ENCODE measurements at places on chromosomes 4 and X.

GRCh38 chrX:130144509-130144908 is 21.1 kb downstream of the AIFM1 start:
- DNase-seq, result no peak

DNA sequence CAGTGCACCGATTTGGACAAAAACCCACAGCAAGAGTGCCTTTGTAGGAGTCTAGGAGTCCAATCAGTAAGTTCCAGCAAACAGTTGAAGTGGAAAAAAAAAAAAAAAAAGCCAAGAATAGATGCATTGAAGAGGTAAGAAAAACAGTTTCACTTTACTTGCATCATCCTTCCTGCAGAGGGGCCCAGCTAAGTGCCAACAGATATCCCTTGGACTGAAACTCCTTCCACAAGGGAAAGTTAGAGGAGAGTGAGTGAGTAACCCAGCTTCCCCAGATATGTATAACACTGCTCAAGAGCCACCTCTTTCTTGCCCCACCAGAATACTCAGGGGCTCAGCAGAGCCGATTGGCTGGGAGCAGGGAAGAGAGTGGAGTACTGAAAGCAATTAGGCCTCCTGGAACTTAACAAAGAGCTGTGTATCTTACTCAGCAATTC is 617.7 kb upstream of the SMIM31 start:
- DNase-seq, result no peak

- no peak for DNase-seq
Measured at GRCh38 chr4:152278172-152278504, 257.8 kb downstream of the FBXW7 start.

DNA sequence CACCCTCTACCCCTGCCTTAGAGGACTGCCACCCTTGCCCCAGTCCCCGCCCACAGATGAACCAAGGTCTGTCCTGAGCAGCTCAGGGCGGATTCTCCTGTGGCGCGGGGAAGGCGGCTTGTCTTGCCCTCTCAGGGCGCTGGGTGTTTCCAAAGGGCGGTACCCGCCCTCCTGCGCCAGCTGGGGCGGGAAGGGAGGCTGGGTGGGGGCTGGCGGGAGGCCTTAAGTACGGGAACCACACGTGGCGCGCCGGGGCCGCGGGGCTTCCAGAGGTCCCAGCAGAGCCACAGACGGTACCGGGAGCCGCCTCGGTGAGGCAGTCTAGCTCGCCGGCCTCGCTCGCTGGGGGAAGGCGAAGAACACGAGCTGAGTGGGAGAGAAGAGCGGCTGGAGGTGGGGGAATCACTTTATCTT is 361.1 kb downstream of the MID1IP1 start:
- DNase-seq, result peak; percentile 28

DNA sequence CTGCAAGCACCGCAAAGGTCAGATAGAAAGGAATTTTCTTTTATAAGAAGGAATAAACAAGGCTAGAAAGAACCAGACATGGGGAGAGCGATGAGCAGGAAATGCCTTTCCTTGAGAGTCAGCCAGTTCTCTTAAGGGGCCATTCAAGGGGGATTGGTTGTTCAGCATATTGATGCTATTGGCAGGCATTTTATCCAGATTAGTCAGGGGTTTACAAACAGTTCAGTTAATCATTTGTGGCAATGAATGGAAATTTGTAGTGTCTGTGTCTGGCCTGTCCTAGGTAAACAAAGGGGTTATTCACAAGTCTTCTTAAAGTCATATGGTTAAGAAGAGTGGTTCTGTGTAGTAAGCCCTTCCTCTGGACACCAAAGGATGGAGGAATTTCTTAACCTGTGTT is 184.7 kb upstream of the FRMPD4 start:
- no peak for DNase-seq

DNA sequence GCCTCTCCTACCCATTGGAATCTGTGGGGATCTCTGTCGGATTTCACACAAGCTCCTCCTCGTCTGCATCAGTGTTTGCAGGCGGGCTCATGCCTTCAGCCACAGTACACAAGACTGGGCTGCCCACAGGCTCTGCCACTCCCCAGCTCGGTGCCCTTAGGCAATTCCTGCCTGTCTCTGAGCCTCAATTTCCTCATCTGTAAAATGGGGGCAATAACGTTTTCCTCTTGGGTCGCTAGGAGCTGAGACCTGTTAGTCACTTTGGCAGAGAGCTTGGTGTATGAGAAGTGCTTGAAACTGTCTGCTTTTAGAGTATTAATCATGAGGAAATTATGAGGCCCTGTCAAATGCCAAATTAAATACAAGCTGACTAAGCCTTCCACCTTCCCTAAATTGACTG is 27.6 kb upstream of the MSX1 start:
- no peak for DNase-seq

DNA sequence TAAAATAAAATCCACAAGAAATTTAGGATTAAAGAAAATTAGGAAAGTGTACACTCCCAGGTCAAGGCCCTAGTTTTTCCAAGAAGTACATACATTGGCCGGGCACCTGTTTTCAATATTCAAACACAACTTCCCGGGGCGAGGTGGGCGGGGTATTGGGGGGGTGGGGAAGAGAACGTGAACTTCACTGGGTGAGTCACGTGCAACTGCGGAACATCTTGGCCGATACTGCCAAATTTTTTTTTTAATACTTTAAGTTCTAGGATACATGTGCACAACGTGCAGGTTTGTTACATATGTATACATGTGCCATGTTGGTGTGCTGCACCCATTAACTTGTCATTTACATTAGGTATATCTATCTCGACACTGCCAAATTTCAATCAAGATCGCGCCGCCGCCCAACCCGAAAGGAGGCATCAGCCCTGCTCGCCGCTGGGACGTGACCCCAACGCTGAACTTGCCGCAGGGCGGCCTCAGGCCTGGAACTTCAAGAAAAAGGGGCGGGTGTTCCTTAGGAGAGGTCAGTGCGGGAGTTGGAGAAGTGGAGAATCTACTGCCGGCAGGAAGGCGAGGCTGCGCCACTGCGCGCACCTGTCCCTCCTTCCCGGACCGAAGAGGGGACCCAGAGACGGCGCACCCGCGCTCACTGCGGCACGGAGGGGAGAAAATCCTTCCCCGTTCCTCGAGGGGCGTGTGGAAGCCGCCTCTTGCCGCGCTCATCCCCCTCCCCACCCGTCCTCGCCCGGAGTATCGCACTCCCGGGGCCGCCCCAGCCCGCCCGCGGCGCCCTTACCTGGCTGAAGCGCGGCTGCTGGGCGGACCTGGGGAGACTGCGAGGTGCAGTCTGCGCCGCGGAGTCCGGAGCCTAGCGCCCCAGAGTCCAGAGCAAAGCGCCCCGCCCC is at the start of gene TEC:
Gene TEC (minus strand): TSS at position 883 of the 905 bp plus-strand sequence. CDS start 41,224 bp downstream, outside the sequence.
- DNase-seq, result peak; percentile 19

- no peak for DNase-seq
Measured at GRCh38 chr4:84279678-84280077, 219.4 kb downstream of the NKX6-1 start.

DNA sequence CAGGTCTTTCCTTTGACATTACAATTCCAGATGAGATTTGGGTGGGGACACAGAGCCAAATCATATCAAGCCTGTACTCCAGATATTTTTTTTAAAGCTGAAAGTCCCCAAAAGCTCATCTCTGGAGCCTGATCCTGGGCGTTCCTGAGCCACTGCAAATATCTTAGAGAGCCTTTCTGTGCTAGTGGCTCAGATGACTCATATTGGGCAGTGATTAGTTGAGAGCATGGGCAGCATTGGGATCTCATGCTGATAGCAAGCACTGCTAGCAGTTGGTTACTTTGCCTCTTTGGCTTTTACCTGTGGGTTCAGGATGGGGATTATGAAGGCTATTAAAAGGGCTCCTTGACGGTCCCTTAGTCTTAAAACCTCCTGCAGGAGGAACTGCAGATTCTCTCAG is 51.4 kb upstream of the SCRG1 start:
- DNase-seq, result no peak

DNA sequence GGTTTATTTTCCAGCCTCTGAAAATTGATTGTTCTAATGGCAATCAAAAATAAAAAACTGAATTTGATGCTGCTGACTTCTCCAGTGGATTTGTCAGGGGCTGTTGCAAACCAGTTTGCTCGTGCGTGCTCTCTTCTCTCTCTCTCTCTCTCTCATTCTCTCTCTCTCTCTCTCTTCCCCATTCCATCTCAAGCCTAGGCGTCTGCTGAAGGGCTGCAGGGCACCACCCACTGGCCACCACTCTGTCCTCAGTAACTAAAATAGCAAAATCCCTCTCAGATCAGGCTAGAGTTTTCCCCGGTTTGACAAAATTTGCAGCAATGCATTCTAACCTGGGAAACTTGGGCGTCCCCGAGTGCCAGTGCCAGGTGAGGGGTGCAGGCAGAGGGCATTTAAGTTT is 19.4 kb downstream of the NKX6-1 start:
- DNase-seq, result no peak

- DNase-seq, result no peak
Measured at GRCh38 chrX:132612821-132613564, 124.2 kb upstream of the MBNL3 start.

- no peak for DNase-seq
Measured at GRCh38 chr4:3767570-3768288, 1.5 kb downstream of the ADRA2C start.

- no peak for DNase-seq
Measured at GRCh38 chr4:56320293-56320692, 67.0 kb downstream of the AASDH start.

DNA sequence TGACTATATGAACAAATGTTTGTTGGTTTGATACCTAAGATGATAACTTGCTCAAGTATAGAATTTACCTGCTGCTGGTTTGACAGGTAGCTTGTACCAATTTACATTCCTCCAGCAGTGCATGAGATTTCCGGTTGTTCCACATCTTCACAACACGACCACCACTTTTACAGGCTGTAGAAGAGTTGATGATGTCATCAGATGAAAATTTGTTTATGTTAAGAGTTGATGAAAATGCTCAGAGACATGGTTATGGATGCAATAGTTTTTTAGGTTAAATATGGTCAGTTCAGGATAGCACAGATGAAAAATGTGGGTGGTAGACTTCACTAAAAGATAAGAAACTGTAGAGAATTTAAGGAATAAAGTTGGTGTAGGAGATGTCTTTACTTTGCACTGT is 468.3 kb downstream of the PCDH18 start:
- DNase-seq, result no peak

GRCh38 chr4:104494185-104494584 is 509 bp downstream of the CXXC4 start:
- DNase-seq, result no peak

DNA sequence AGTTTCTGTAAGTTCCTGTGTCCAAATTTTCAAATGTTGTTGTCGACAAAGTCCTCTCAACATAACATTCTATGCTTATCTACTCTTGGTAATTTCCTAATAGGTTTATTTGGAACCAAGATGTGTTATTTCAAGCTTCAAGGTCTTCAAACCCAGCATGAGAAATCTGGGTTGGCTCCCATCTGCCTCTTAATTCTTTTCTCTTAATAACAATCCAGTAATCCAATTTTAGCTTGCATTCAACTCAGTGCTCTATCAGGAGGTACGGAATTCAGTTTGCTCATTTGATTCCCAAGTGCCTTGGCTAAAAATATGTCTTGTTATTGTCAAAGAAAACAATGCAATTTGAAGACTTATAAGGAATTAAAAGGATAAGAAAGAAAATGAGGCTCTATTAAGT is 235.5 kb upstream of the MID1 start:
- DNase-seq, result no peak

GRCh38 chrX:97471071-97471470 is 587.4 kb downstream of the RPA4 start:
- no peak for DNase-seq

DNA sequence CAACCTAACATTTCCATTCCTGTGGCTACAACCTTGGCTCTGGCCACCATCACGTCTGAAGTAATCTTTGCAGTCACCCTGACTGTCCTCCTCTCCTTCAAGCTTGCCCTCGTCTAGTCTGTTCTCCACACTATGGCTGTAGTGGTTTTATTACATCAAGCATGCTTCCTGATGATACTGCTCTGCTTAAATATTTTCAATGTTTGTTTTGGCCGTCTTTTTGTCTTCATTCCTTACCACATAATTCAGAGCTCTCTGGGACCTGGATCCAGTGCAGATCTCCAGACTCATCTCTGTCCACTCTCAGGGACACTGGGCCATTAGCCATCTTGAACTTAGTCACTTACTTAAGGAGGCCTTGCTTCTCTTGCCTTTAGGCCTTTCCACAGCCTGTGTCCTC is 27.7 kb upstream of the FREM3 start:
- no peak for DNase-seq

- DNase-seq, result no peak
Measured at GRCh38 chrX:103783196-103783595, 6.6 kb downstream of the PLP1 start.

- DNase-seq, result no peak
Measured at GRCh38 chr4:73822389-73822788, 14.1 kb upstream of the CXCL6 start.

- no peak for DNase-seq
Measured at GRCh38 chr4:15654593-15655222, 449 bp downstream of the FBXL5 start.

GRCh38 chr4:41506130-41506529 is 31.8 kb upstream of the LIMCH1 start:
- no peak for DNase-seq

DNA sequence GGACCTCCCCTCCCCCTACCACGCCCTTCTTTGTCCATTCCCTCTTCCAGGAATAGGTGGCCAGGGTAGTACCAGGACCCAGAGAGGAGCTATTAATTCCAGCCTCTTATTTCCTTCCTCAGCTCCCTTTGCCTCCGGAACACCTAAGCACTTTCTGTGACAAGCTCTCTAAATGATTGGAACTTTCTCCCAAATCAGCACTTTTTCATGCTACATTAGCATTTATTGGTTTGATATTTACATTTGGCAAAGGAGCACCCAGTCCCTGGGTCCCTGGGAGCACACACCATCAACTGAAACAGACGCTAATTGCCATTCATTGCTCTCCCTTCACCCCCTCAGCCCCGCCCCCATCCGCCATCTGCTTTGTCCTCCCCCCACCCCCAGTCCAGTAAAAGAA is 182.0 kb upstream of the BCOR start:
- no peak for DNase-seq

DNA sequence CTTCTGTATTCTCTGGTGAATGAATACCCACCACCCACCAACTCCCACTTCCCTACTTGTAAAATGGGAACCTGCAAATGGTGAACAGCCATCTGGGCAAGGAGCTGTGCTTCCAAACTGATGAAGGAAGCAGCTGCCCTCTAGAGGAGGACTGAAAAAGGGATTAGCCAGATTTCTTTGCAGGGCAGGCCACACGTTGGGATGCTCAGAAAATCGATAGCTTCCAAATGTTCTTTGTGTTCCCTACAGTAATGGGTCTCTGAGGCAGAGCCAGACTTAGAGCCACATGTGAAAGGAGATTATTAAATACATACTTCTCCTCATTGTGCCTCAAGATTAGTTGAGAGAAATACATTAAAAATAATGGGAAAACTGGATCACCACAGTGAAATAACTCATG is 39.3 kb upstream of the LPAR4 start:
- DNase-seq, result no peak

DNA sequence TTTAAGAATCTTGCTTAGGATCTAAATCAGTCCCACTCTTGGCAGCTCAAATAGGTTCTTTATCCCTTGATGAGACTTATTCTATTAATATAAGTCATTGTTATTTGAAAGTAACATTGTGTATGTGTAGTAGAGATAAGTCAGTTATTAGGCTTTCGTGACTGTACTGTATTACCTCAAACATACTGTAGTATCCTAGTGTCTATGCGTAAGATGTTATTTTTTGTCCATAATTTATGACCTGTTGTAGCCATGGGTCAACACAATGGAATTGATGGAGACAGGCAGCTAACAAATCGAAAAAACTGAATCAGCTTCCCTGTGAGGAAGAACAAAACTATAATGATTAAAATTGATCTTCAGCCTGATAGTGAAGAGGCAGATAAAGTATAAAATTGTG is 41.8 kb downstream of the CLCN3 start:
- DNase-seq, result no peak

- DNase-seq, result no peak
Measured at GRCh38 chr4:76194325-76194724, 19.3 kb downstream of the SCARB2 start.

Measured in T-helper 17 cell (primary cell).